Mesendoderm (in vitro differentiated cells): ENCODE measurements at places on chromosomes 11 and 22.

DNA sequence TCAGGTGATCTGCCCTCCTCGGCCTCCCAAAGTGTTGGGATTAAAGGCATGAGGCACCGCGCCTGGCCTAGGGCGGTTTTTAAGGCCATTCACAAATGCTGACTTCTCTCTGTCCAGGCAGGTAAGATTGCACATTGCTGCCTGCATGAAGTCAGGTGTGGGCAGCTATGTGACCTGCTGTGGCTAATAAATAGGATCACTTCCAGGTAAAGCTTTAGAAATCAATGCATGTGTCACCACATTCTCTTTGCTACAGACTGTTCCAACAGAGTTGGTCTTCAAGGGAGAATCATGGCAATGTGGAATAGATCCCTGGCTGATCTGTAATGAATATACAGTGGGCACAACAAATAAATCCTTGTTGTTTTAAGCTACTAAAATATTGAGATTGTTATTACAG, 260.3 kb upstream of the PITPNB start:
- DNase-seq: no peak

DNA sequence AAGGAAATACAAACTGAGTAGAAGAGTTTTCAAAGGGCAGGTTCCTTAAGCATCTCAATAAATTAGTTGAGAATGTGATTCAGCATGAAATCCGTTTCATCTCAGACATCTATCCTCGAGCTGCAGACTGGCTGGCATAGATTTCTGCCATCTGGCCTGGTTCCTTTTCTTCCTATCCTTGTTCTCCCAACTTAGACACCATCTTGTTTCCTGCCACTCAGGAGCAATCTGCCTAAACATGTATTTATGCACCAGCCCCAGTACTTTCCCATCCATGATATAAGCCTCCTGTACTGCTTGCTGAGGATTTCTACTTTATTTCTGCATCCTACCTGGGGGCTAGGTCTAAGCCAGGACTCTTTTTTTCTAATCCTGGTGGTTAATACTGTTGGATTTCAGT, 359.1 kb upstream of the C11orf87 start:
- DNase-seq: no peak

DNA sequence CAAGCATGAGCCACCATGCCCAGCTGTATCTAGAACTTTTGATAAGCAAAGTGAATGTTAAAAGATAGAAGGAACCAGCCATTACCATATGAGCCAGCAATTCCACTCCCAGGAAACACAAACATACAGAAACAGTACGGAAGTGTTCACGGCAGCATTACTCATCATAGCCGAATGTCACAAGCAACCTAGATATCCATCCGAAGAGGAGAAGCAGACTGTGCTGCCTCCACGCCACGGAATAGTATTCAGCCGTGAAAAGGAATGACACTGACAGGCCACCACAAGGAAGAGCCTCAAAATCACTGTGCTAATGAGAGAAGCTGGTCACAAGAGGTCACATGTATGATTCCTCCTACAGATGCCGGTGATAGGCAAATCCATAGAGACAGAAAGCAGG, 17.6 kb upstream of the MGAT3 start:
- DNase-seq: no peak

- no peak for DNase-seq
Observed at GRCh38 chr11:45671246-45672171, 6.1 kb upstream of the CHST1 start.

DNA sequence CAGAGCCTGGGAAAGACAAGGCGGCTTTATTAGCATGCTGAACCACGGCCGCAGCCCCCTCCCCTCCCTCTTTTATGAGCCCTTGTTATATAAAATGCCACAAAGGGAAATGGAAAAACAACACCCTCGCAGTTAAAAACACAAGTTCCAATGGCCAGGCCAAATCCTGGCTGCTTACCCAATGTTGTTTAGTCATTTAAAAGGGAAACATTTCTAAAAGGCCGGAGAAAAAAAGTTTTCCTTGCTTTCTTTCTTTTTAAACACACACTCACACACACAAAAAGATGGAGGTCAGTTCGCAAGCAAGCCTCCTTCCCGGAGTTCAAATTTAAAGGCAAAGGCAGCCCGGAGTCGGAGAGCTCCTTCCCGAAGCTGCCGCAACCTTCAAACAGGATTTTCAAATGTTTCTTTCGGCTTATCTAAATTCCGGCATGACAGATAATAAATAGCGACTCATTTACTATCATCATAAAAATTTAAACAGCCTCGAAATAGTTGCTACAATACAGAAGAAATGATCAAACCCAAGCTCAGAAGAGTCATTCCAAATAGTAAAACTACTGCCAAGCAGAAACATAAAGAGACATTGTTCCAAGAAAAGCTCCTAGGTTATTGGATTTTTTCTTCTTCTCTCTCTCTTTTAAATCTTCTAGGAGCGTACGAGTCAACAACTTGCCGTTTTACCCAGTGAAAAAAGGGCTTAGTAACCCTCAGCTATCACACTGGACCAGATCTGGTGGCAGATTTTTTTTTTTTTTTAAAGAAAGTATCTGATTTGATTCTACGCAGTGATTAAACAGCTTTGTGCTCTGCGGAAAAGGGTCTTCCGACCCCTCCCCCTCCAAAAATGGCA, 3.5 kb downstream of the PHF21B start:
- peak; percentile 49 for DNase-seq

- no peak for DNase-seq
Observed at GRCh38 chr11:112697391-112698178, 263.6 kb upstream of the NCAM1 start.

GRCh38 chr11:123362941-123363340, 67.1 kb upstream of the GRAMD1B start:
- DNase-seq: no peak
